ENCODE measurements at places on chromosomes 5 and 9. TPM values are rescaled to one million over a fixed set of nuclear protein-coding genes. Genes with fewer than 3 reads are reported as not detected.

Gene DND1
- total RNA-seq = 0.33 TPM

Gene ERP44
- 14.0 TPM for total RNA-seq

Gene ARL14EPL
- not detected for total RNA-seq

Gene GCNT1
- 2.5 TPM for total RNA-seq

Gene SEMA4D
- total RNA-seq = 8.6 TPM

Gene OTULINL
- 13.5 TPM for total RNA-seq

Gene MAMDC2
- total RNA-seq = 0.43 TPM

Gene TERT
- total RNA-seq = 1.4 TPM

Gene TBCA
- total RNA-seq = 294 TPM

Gene BTNL3
- total RNA-seq = not detected

Measured in A549 treated with ZK216348 at 1 μM for 4 hours (cell line).